AG09309 (cell line): ENCODE measurements at places on chromosomes 2 and 18.

DNA sequence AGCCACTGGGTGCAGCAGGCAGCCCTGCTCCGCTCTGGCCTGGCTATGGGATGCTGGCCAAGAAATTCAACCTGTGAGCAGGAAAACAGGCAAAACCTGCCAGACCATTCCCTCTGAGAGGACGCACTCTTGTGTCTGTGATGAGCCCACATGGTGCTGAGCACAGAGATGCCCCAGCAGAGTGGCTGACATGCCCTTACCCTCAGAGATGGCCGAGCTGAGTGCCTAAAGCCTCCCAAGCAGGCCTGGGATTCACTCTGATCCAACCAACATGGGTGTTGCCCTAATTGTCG lies 34.3 kb upstream of the TAF1B start:
- DNase-seq, result no peak

- DNase-seq, result peak; percentile 3
Observed at GRCh38 chr18:69686861-69687260, 260.8 kb downstream of the CD226 start.

GRCh38 chr2:47737-48136 lies 1.4 kb upstream of the FAM110C start:
- no peak for DNase-seq

DNA sequence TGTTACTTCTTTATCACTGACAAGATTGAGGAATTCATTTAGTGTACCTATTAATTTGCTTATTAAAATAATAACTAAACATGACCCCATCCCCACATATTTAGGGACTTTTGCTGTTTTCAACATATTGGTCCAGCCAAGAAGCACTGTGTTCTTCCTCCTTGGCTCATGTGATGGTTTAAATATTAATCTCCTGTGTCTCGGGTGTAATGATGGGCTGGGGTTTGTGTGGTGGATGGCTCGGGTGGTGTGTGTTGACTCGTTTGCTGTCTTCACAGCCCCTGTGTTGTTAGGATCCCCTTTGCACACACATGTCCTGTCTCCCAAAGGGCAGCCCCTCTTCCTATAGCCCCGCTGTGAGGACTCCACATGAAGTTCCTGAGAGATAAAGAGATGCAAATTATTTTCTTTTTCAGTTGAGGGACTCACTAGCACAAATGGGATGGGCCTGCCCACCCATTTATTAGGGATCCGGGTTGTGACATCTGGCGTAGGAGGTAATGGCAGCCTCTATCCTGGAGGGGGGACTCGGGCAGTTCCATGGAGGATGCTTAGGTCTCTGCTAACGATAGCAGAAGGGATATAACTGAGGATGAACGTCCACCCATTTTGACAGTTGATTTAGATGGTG lies 53.4 kb downstream of the FHOD3 start:
- DNase-seq, result no peak

DNA sequence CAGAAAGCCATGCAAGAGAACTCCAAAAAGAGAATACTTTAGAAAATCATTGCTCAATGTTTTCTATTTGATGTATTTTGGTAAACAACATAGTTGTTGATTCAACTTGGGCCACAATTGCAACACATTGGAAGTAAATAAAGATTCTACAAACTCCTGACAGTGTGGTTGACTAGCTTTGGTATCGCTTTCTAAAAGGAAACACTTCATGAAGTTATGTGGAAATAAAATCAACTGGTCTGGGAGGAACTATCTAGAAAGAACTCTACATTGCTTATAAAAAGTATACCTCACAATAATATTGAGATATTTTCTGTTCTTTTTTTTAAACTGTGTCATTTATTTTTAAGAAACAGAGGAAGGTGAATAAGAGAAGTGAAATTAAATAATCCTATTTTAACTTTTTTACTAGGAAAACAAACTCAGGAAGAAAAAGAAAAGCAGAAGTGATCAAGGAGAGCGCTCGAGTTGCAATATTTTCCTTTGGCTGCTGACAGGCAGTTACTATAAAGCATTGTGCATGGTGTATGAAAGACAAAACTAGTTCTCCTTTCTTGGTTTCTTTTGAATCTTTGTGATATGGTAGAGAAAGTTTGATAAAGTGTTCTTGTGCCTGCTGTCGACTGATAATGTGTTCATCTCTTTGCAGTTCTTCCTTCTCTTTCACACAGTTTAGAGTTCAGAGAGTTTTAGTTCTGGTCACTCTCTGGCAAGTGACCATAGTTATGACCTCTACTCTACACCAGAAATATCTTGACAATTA lies 3.0 kb downstream of the DHRS9 start:
- DNase-seq, result no peak

DNA sequence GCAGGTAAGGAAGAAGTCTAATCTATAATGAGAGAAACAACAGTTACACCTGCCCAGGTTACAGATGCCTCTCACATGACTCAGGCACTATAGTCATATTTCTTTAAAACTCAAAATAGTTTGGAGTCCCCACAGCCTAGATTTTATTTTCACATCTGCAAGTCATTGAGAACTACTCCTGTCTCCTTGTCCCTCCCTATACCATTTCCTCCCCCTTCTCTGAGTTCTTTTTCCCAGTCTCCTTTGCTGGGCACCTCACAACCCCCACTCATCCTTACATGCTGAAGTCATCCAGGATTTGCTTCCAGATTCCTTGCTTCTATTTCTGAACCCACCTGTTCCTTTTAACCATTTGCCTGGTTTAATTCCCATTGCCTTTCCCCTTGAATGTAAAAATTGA lies 73.1 kb upstream of the KCNE4 start:
- DNase-seq, result no peak

DNA sequence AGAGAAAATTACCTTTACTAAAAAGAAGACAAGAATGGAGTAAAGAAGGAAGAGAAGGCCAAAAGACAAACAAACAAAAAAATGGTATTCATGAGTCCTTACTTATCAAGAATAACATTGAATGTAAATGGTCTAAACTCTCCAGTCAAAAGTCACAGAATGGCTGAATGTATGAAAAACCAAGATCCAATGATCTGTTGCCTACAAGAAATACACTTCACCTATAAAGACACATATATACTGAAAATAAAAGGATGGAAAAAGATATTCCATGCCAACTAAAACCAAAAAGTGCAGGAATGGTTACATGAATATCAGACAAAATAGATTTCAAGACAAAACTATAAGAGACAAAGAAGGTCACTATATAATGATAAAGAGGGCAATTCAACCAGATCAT lies 65.0 kb upstream of the ASXL3 start:
- DNase-seq, result no peak

GRCh38 chr2:147595200-147595599 lies 249.6 kb upstream of the ACVR2A start:
- no peak for DNase-seq

DNA sequence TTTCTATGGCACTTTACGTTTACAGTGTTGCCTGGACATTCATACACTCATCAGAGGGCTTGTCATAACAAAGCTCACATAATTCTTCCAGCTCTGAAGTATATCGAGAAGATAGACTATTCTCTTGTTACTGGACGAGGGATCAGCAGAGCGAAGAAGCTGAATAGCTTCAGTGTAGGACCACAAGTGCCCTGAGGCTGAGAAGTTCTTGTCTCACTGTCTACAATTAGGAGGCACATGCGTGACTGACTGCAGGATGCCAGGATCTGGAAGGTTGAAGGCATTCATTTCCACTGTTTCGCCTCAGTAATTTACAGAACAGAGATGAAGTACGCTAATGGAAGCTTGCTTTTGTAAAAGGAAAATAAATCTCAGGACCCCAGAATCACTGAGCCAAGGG lies 9.6 kb downstream of the SH3YL1 start:
- no peak for DNase-seq

DNA sequence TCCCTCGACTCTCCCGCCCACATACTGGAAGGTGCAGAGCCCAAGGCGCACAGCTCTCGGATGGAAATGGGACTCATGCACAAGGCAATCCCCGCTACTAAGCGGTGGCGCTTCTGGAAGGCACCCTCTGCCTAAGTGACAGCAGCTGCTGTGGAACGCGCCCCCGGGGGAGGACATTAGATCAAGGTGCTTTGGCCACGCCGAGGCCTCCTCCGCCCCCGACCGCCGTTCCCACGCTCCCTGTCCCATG lies 202 bp downstream of the MCEE start:
- DNase-seq, result no peak

GRCh38 chr2:12338946-12339697 lies 377.6 kb upstream of the TRIB2 start:
- DNase-seq, result no peak

DNA sequence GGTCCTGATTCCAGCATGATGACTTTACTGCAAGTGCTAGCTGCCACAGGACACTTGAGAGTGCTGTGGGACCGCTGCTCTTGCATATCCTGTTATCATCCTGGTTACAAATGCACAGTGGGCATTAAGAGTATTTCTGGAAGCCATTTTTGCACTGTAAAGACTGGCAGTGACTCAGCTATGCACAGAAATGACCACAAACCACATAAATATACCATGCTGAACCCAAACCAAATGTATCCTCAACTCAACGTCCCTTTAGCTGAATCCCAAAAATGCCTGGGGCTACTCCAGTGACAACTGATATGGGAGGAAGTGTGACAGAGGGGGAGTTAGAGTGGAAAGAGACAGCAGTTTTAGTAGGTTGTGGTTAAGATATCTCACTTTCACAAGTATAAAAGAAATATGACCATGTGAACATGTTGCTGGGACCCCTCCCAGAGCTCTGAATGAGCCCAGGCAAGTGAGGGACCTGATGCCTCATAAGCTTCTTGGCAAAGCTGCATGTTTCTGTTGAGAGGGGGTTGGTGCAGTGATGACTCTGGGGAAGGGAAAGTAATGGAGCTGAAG lies 37.3 kb downstream of the RHBDD1 start:
- DNase-seq, result no peak

GRCh38 chr2:95026471-95027368 lies 1.2 kb downstream of the MAL start:
- DNase-seq, result no peak

DNA sequence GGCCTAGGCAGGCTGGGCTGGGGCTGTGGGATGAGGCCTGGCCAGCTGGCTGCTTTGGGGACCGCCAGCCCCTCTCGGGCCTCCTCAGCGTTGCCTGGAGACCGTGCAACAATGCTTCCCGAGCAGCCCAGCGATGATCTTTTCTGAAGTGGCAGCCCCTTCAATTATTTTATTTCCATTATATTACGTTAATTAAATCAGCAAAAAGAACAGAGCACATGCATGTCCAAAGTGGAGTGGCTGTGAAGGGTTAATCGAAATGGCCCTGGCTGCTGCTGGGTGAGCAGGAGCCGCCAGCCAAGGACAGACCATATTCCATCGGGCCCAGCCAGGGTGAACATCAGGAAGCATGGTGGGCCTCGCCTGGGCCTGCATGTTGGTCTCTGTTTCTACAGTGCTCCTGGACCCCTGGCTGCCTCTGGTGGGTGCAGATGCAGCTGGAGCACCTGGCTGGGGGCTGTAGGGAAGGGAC lies 245.5 kb downstream of the MYCN start:
- DNase-seq, result no peak

- no peak for DNase-seq
Observed at GRCh38 chr2:221109552-221109951, 462.6 kb downstream of the EPHA4 start.

- DNase-seq, result no peak
Observed at GRCh38 chr2:22442051-22442450, 942.9 kb upstream of the KLHL29 start.

DNA sequence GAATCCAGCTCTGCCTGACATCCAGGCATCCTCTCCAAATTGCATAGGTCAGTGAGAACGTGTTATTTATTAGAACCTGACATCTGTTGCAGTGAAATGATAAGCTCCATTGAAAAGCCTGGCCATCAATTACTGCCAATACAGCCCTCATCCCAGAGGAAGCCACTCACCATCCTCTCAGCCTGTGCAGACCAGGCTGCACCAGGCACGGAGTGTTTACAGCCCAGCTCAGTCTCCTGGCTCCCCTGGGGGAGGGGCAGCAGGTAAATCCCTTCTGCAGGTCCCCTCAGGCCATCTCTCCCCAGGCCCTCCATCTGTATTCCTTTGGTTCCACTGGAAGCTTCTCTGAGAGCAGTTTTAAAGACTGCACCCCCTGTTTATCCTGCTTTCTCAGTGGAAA lies 82.6 kb upstream of the FOSL2 start:
- no peak for DNase-seq

DNA sequence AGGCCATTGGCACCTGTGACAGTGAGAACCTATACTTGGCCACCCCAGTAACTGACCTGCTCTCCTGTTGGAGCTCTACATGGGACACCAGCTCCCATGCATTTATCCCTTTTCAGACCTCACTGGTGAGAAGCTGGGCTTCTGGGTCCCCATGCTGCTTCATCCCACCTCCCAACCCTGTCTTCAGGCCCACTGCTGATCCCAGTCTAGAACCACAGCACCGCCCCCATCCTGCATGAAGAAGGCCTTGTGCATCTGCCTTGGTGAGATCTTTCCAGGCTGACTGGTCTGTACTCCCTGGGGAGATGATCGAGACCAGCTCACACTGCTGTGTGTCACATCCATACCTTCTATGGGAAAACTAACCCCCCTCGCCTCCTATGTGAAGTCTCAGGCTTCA lies 22.7 kb downstream of the TTC32 start:
- no peak for DNase-seq

DNA sequence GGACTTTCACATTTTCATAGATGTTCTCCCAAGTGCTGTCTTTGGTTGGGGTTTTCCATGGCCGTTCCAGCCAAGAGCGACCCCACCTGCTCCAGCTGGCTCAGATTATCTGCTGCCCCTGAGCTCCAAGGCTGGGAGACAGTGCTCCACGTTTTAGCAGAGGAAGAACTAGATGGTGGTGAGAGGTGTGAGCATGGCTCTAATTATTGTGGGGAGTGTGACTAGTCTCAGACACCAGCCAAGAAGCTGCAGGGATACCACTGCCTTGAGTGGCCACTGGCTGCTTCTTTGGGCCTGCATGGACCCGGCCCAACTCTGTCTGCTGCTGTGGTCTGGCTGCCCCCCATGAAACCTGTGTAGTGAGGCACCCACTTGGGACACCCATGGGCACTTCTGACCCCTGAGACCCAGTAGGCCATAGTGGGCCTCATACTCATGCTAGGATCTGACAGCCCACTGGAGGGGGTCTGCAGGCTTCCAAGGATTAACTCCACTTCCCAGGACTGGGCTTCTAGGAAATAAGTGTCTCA lies 2.8 kb upstream of the NCL start:
- DNase-seq, result no peak

- DNase-seq, result no peak
Observed at GRCh38 chr2:230166557-230167170, 53.1 kb downstream of the SP110 start.
